ENCODE measurements at places on chromosomes 5 and 9. TPM values are rescaled to one million over a fixed set of nuclear protein-coding genes. Genes with fewer than 3 reads are reported as not detected.

Gene FBXL7
- 12.2 TPM for total RNA-seq

- no peak for DNase-seq
Measured at GRCh38 chr5:160007514-160007913, 1.4 kb upstream of the TTC1 start.

Gene ARL15
- total RNA-seq, result 24.3 TPM

Gene PCDHA8
- 0.19 TPM for total RNA-seq

Gene RNF224
- not detected for total RNA-seq

- no peak for DNase-seq
Measured at GRCh38 chr9:110334871-110335270, 2.8 kb downstream of the TXNDC8 start.

GRCh38 chr5:150781706-150782614 is 3.4 kb downstream of the SMIM3 start:
- no peak for DNase-seq

DNA sequence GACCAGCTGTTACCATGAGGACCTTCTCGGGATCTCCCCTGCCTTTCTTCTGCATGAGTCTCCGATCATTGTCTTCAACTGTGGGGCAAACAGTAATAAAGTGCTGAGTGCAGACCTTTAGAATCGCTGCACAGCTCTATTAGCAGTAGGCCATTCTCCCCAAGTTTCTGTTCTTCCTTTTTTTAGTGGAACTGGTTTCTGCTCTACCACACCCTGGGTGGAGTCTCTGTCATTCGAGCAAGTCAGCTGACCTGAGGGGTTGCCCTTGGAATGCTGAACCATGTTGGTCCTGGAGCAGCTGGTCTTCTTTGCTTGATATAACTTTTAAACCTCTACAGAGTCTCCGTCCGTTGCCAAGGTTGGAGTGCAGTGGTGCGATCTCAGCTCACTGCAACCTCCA is 33.4 kb upstream of the GNPDA1 start:
- DNase-seq, result no peak

Gene BAAT
- not detected for total RNA-seq

All from mesenteric fat pad (tissue), 1 donor.